ENCODE measurements at places on chromosomes 1 and 21. TPM values are rescaled to one million over a fixed set of nuclear protein-coding genes. Genes with fewer than 3 reads are reported as not detected.
A peak's percentile ranks its signal among the peaks of the same experiment; 100 is the strongest.

- DNase-seq = no peak
Measured at GRCh38 chr1:84726593-84727499, 36.6 kb upstream of the SSX2IP start.

DNA sequence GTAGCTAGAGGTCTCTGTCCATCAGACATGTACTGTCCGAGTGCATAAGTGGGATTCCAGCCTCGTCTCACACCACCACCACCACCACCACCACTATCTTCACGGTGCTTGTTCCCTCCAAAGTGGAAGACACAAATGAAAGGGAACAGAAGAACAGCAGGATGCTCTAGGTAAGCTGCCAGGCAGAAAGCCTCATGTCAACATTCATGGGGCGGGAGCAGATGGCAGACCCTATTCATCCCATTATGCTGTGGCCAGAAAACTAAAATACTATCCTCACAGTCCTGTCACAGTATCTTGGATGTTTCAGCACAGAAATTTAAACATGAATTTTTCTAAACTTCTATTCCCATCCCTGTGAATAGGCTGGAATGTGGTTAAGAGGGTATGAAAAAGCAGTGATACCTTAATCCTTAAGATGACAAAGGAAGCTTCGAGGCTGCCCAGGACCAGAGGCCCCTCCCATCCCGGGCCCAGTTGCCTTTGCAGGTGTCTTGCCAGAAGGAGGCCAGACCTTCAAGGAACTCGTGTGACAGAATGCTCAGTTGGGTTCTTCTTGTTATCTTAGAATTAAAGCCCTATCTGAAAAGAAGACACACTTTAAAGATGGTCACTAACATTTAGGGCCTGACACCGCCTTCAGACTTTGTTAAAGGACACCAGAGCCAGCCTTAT, 24.7 kb downstream of the APCS start:
- no peak for DNase-seq

DNA sequence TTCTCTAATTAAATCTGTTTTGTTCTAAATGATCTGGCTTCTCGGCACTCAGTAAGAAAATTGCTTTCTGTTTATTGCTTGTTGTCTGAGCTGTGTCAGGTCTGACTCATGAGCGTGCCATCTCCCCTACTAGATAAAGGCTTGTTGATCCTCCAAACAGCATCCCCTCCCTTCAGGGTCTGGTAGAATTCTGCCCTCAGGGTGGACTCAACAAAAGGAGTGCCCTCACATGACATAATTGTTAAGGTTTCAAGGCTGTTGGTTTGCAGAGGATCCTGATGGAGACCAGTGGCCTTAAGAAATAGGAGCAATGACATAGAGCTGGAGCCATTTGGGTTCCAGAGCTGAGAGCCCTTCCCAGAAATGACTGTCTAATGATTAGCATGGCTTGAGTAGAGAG, 36.0 kb upstream of the ATP2B4 start:
- DNase-seq = no peak

- no peak for DNase-seq
Measured at GRCh38 chr1:243264717-243265116, 8.9 kb downstream of the SDCCAG8 start.

GRCh38 chr1:29520571-29521437, 284.5 kb downstream of the PTPRU start:
- no peak for DNase-seq

GRCh38 chr1:170853302-170853701, 82.0 kb upstream of the MROH9 start:
- no peak for DNase-seq

Gene MAN1C1
- 32.5 TPM for total RNA-seq

DNA sequence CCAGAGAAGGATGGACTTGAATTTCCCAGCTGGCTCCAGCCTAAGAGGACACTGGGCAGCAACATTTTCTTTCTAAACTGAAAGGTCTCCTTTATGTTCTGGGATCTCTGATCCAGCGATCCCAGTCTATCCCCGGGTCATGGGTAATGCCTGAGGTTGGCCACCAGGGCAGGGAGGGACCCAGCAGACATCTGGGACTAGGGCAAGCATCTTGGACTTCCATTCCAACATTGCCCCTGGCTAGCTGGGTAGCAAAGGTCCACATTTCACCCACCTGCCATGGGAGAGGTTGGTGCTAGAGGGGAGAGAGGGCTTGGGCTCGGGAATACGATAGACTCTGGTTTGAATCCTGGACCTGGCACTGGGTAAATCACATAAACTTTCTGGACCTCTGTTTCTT, 84.6 kb downstream of the LRRN2 start:
- no peak for DNase-seq

Gene SH3BGR
- 25.1 TPM for total RNA-seq

- no peak for DNase-seq
Measured at GRCh38 chr1:176391621-176392020, 71.4 kb upstream of the PAPPA2 start.

GRCh38 chr21:42315296-42315891, at the start of gene TFF3:
TFF3 (minus strand) TSS chr21:42315409; CDS start chr21:42315374, 35 bp downstream.
- peak; percentile 54 for DNase-seq

DNA sequence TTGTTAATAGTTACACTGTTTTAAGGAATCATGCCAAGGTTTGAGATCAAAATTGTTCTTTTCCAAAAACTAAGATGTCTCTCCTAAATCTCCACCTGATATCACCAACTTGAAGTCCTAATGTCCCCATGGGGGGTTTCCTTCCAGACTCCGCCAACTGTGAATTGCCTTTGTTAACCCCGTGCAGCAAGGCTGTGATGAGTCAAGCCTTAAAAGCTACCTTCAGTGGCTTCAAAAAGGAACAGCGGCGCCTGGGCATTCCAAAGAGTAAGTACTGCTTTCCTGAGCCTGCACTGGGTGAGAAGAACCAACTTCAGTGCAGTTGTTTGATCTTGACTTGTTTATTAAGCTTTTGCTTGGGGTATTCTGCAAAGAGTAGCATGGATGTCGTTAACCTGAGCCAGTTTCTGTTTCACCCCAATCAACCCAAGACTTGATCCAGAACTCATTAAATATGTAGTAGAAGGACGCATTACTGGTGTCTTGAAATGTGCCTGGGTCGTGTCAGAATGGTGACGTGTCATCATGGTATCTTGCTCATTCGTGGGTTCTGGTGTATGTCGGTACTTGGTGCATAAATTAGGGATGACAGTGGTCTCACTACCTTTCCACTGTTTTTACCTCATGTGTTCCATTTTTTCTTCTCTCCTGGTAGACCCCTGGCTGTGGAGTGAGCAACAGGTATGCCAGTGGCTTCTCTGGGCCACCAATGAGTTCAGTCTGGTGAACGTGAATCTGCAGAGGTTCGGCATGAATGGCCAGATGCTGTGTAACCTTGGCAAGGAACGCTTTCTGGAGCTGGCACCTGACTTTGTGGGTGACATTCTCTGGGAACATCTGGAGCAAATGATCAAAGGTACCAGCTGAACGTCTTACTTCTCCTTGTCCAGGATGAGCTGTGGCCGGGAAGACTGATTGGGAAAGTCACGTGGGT, 8.7 kb downstream of the ETS2 start:
- no peak for DNase-seq

- DNase-seq = no peak
Measured at GRCh38 chr1:2038229-2038628, 12.0 kb upstream of the PRKCZ start.

- DNase-seq = no peak
Measured at GRCh38 chr1:84550826-84551225, 23.4 kb downstream of the CTBS start.

DNA sequence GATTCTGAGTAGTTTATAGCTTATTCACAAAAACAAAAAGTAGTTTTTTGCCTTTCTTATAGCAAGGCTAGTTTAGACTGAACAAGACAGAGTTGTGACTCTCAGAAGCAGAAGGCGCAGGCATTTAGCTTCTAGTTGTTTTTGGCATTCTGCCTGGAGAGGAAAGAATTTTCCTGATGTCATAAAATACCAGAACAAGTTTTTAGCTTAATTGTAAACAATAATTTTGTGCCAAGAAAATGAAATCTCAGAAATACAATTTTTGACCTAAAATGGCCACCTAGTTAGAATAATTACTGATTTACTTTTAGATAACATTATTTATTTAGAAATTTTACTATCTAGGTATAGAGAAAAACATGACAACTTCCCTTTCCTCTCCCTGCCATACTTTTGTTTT, 1.0 kb downstream of the DNAJB4 start:
- no peak for DNase-seq
